ENCODE measurements at places on chromosomes 12 and 14. TPM values are rescaled to one million over a fixed set of nuclear protein-coding genes. Genes with fewer than 3 reads are reported as not detected.

OTX2 gene
- total RNA-seq = not detected

HCAR3 gene
- 2.1 TPM for total RNA-seq

GLT1D1 gene
- 1.0 TPM for total RNA-seq

ABCC9 gene
- 14.1 TPM for total RNA-seq

GLI1 gene
- 7.2 TPM for total RNA-seq

HAL gene
- 1.1 TPM for total RNA-seq

GALNT16 gene
- 3.0 TPM for total RNA-seq

PMCH gene
- total RNA-seq = not detected

TAS2R14 gene
- 1.2 TPM for total RNA-seq

SETD3 gene
- 69.1 TPM for total RNA-seq

CMA1 gene
- not detected for total RNA-seq

KRT73 gene
- total RNA-seq = not detected

GMFB gene
- 54.8 TPM for total RNA-seq

POLE2 gene
- total RNA-seq = 6.4 TPM

SSTR1 gene
- total RNA-seq = 4.3 TPM

ASCL4 gene
- total RNA-seq = not detected

TMPRSS12 gene
- not detected for total RNA-seq

VWF gene
- 254 TPM for total RNA-seq

SLC7A8 gene
- 38.5 TPM for total RNA-seq

RAPGEF3 gene
- 28.9 TPM for total RNA-seq

DACT1 gene
- total RNA-seq = 5.0 TPM

ITPK1 gene
- total RNA-seq = 65.6 TPM

GUCY2C gene
- not detected for total RNA-seq

SRGAP1 gene
- 15.6 TPM for total RNA-seq

LUM gene
- total RNA-seq = 605 TPM

SELPLG gene
- total RNA-seq = 28.3 TPM

TMEM179 gene
- 0.73 TPM for total RNA-seq

PPP4R4 gene
- total RNA-seq = 3.7 TPM

PLEKHH1 gene
- total RNA-seq = 1.2 TPM

LRFN5 gene
- 2.3 TPM for total RNA-seq

BCL11B gene
- 2.4 TPM for total RNA-seq

MYO1H gene
- 0.31 TPM for total RNA-seq
